ENCODE measurements at places on chromosomes 13 and 19.

GRCh38 chr13:106786006-106786563 lies 218.1 kb upstream of the ARGLU1 start:
- DNase-seq, result no peak

DNA sequence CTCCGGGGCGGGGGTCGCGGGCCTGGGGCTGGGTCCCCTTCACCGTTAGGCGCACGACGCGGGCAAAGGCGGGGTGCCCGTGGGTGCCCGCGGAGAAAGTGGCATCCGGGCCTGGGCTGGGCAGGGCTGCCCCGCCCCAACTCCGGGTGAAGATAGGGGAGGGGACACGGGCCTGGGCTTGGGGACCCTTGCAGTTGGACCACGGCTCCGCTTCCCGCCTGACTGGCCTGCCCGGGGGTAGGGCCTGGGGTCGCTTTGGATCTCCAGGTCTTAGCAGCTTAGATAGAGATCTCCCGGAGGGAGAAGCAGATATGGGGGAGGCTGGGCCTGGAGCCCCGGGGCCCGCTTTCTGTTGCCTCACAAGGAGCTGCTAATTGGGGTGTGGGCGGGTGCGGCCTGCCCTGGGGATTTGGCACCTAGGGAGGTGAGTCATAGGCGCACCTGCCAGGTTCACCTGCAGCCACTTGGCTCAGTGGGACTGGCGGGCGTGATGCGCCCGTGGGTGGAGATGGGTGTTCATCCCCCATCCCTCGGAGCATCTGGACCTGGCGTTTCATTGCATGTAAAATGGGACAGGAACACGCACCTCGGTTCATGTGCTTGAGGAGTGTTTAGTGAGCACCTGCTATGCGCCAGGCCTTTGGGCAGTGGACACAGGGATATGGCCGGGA lies 585 bp downstream of the MAP1S start:
- no peak for DNase-seq

GRCh38 chr19:54684527-54684926 lies 21.7 kb downstream of the LILRB4 start:
- DNase-seq, result no peak

DNA sequence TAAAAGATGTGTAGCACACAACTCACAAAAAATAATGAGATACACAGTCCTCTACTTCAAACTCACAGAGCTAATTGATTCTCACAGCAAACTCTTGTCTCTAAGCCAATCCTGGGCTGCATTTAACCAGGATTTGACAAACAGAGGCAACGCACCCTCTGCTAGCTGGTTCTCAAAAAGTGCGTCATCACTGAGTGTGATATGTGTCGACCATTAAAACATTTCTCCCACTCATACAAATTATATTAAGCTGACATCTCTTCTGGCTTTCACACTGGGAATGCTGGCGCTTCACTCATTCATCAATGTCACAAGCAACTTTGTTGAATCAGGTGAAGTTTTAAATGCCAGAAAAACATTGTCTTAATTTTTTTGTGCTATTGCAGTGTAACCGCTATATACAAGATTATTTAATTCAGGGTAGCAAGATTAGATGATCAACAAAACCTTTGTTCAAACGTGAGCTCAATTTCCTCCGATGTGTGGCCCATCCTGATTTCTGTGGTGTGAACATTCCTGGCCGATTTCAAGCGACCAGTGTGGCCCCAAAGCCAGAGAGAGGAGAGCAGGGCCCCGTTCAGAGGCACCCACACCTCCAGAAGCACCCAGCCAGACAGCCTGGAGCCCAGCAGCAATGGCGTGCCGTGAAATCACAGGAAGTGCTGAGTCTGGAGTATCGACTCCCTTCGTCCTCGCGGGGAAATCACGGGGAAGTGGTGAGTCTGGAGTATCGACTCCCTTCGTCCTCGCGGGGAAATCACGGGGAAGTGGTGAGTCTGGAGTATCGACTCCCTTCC lies 49.4 kb downstream of the RASA3 start:
- no peak for DNase-seq

DNA sequence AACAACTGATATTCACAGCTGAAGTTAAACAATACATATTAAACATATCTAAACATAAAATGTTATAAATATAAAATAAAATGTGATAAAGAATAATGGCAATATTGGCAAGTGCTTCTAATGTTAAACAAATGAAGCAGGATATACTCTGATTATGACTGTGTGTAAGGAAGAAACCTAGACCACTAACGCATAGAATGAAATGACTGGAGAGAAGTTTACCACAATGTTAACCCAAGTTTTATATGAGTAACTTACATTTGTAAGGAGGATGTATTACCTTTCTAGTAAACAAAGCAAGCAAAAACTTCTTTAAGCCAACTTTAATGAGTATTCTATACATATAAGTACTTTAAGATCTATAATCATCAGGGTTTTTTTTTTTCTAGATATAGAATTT lies 43.0 kb downstream of the RB1 start:
- DNase-seq, result no peak

GRCh38 chr19:33430674-33431277 lies 57.3 kb downstream of the CEBPG start:
- DNase-seq, result peak; percentile 16

DNA sequence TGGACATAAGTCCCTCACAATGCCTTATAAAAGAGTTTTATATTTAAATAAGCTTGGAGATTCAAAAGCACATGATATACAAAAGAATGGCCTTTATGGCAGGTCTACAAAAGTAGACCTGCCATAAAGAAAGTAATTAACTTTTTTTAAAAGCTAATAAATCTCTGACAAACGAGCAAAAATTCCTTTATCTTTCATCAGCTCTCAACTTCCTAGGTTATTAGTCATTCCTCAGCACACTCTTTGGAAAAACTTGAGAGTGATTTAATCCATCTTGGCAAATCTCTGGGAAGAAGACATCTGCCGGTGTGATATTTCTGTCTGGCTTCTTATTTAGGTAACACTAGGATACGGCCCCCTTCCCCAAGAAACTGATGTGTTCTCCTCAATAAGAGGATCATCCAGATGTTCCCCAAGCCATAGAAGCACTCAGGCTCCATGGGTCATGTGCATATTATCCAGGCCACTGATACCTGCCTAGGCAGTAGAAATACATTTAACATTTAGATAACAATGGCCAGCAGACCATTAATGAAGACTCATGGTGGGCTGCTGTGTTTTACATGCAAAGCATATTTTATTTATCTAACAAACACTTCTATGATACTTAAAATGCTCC lies 372.7 kb downstream of the LIG4 start:
- DNase-seq, result peak; percentile 63

DNA sequence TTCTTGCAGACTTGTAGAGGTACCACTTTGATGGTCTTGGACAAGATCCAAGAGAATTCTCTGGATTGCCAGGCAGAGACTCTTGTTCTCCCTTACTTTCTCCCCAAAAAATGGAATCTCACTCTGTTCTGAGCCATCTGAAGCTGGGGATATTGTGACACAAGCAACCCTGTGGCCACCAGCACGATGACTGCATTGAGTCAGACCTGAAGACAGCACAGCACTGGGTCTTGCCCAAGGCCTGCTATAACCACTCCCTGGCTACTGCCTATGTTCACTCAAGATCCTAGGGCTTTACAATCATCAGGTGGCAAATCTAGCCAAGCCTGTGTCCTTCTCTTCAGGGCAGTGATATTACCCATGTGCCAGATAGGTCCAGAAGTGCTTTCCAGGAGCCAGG lies 202.5 kb upstream of the SERP2 start:
- DNase-seq, result no peak

DNA sequence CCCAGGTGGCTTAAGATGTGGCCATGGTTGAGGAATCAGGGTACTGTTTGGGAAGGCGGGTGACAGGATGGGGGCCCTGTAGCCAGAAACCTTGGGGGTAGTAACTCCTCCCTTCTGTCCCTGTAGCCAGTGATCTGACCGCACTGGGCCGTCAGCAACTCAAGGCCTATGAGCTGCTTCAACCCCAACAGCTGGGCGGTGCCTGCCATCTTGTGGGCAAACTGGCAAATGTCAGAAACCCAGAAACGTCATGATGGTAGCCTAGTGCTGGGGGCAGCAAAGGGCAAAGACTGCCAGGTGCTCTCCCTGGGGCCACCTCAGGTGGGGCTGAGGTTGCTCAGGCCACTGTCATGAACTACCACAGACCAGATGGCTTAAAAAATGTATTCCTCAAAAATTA lies 3.5 kb downstream of the COPE start:
- DNase-seq, result no peak

DNA sequence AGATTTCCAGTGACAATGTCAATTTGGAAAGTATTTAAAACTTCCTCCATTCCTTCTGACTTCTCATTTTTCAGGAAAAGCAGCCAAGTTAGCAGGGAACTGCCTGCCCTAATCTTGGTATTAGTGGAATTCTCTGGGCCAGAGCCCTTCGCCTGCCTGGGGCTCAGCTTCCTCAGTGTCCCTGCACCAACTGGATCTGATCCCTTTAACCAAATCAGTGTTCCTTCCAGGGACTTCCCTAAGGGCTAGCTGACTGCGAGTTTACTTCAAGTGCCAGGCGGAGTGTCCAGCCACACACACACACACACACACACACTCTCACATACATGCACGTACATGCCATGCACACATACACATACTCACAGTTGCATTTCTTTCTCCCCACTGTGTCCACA lies 20.0 kb downstream of the RAB20 start:
- no peak for DNase-seq

DNA sequence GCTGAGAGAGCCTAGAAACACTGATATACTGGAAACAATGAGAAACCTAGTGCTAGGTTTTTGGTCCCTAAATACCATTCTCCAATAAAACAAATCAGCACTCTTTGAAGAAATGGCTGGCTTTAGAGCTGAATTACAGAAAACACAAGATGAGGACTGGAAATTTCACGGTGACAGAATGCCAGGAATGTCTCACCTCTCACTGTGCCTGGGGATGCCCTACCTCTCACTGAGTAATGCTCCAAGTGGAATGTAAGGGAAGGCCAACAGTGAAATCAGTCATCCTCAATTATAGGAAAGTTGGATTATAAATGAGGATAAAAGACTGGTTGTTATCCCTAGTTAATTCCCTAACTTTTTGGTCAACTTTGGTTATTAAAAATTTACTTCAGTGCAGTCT lies 259.0 kb downstream of the NALCN start:
- DNase-seq, result peak; percentile 9

DNA sequence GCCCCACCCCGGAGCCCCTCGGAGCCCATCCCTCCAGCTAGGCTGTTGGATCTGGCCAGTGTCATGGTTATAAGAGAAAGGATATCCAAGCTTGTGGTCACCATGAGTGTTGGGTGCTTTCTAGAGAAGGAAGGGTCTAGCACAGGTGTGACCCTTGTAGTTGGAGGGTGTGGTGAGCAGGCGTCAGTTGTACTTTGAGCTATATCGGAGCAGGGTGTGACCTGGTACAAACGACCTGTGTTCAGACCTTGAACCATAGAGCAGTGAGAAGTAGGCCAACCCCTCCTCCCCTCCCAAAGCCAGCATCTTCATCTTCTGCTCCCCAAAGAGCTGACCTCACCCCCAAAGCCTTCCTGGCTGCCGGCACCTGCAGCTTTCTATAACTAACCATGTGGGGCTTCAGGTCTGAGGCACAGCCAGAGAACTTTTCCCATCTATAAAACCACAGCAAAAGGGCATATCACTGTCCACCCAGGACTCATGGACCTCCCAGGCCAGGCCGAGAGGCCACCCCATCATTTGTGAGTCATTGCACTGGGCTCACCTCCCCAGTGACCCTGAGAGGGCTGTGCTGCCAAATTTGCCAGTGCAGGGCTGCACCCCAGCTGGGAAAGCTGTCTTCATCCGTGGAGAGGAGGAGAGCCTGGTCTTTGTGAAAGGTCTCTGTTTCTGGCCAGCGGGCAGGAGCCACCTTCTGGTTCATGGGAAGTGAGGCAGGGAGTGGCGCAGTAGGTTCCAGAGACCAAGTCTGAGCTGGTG lies 14.2 kb downstream of the RAB8A start:
- DNase-seq, result no peak

DNA sequence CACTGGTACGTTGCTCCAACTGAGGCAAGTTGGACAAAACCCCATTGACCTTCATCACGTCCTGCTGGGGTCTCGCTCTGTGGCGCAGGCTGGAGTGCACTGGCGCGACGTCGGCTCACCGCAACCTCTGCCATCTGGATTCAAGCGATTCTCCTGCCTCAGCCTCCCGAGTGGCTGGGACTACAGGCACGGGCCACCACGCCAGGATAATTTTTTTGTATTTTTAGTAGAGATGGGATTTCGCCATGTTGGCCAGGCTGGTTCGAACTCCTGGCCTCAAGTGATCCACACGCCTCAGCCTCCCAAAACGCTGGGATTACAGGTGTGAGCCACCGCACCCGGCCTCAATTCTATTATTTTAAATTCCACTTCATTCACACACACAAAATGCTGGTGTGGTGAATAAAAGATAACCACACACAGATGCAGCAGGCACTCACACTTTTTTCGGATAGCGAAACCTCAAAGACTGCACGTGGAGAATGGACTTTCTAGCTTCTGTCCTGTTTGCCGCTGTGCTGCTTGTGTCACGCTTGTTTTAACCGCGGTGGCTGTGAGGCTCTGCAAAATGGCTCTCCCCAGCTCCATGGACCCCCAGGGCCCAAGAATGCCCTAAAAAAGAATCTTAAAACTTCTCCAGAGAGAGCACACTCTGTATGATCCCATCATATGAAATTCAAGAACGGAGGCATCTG lies 58.4 kb downstream of the COL4A1 start:
- DNase-seq, result no peak

DNA sequence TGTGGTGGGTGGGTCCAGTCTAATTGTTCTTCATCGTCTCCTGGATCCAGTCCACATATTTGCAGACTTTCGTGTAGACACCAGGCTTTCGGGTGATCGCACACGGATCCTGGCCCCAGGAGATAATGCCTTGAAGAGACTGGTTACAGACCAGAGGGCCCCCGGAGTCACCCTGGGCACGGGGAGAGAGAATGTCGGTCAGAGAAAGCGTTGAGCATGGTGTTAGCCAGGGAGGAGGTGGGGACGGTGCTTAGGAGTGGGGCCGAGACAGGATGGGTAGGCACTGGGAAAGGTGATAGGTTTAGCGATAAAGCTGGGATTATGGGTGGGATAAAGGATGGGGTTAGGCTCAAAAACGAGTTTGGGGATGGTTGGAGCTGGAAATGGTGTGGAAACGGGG lies 3.0 kb upstream of the KLK10 start:
- no peak for DNase-seq

DNA sequence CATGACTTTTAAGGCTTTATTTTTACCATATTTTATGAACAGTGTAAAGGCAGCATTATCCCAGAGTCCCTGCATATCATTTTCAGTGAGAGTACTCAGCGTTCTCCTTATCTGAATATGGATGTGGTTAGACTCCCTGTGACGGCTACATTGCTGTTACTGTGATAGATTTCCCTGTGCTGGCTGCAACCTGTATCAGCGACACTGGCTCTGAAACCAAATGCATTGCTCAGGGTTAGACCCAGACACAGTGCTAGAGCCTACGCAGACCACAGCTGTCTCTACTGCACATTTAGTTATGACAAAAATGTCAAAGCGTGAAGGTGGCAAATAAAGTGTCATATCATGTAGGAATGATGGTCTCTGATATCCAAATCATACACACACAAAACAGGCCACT lies 138.0 kb downstream of the ENOX1 start:
- no peak for DNase-seq

All from kidney epithelial cell (primary cell).